CD4-positive, alpha-beta T cell treated with Interleukin-6 at 100 ng/mL for 8 hours (primary cell): ENCODE measurements at places on chromosomes 16 and 17.

- DNase-seq = no peak
Observed at GRCh38 chr16:14658063-14658462, 25.3 kb downstream of the BFAR start.

DNA sequence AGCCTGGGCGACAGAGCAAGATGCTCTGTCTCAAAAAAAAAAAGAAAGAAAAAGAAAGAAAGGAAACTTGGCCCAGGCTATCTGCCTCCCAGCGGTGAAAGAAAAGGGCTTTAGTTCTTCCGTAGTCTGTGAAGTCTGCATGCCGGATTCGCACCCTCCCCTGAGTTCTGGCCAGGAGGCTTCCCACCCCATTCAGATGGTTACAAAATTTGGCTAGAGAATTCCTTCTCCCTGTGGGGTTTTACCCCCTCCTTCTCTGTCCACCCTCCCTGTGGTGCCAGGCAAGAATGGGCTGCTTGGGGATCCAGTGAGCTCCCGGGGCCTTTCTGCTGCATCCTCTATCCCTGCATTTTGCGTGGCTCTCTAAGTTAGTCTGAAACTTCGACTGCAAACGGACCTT lies 37.8 kb downstream of the PAFAH1B1 start:
- DNase-seq = no peak

DNA sequence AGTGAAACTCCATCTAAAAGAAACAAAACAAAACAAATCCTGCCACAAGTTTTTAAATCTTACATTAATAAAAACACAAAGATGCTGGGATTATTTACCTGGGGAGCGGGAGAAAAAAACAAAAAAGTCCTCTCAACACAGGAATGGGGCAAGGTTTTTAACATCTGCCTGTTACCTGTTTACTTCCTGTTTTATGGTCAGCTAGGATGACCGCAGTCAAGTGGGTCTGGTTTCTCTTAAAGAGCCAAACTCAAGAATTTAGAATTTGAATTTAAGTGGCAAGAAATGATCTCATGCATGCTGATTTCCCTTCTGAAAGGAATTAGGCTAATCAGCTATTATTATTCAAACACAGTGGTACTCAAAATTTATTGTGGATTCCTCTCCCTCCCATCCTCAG lies 39.7 kb upstream of the TBC1D3K start:
- DNase-seq = no peak

- no peak for DNase-seq
Observed at GRCh38 chr16:57884655-57885133, 82.4 kb upstream of the KIFC3 start.

GRCh38 chr16:4103745-4104144 lies 12.5 kb downstream of the ADCY9 start:
- DNase-seq = no peak

- no peak for DNase-seq
Observed at GRCh38 chr17:72400488-72400827, 279.6 kb downstream of the SOX9 start.

GRCh38 chr17:81310949-81311550 lies 15.9 kb upstream of the SLC38A10 start:
- DNase-seq = no peak

DNA sequence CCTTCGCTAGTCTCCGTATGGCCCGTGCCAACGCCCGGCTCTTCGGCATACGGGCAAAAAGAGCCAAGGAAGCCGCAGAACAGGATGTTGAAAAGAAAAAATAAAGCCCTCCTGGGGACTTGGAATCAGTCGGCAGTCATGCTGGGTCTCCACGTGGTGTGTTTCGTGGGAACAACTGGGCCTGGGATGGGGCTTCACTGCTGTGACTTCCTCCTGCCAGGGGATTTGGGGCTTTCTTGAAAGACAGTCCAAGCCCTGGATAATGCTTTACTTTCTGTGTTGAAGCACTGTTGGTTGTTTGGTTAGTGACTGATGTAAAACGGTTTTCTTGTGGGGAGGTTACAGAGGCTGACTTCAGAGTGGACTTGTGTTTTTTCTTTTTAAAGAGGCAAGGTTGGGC lies 2.5 kb downstream of the RPL13 start:
- no peak for DNase-seq

DNA sequence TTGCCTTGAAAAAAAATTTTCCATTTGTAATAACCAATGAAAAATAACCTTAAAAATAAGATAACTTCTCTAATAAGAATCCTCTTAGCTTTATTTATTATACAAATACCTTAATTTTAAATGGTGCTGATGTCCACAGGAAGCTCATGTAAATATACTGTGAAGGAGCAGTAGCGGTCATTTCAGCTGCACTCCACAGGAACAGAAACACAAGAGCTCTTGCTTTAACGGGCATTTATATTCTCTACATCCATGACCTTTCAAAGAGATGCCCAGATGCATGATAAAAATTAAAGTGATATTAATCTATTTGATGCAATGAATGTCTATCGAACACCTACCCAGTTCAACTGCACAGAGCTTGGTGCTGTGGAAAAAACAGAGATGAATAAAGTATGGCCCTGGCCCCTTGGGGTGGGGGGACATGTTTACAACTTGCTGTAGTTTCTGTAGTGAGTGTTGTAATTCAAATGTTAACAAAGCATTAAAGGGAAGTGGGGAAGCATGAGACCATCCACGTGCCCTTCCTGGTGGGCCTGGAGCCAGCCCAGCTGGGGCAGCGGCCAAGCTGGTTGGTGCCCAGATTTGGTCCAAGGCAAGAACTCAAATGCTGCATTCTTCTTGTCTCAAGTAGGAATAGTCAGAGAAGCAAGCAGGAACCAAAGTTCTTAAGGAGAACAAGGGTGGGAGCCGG lies 47.9 kb downstream of the IQCK start:
- DNase-seq = no peak

- DNase-seq = no peak
Observed at GRCh38 chr16:48517493-48517892, 92.5 kb downstream of the N4BP1 start.

DNA sequence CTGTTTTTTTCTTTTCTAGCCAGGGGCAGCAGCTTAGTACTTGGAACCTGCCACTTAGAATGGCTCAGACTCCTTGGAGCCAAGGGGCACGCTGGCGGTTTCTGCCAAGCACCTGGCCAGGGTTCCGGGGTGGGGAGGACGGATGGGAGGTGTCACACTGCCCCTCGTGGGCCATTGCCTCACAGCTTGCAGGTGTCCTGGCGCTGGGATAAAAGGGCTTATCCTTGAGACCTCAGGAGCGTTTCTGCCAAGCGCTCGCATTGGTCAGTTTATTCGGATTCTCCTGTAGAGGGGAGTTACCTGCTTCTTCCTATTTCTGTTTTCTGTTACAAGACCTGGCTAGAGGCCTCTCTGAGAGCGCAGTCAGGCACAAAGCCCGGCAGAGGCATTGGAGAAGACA lies 234.6 kb downstream of the MSI2 start:
- no peak for DNase-seq

DNA sequence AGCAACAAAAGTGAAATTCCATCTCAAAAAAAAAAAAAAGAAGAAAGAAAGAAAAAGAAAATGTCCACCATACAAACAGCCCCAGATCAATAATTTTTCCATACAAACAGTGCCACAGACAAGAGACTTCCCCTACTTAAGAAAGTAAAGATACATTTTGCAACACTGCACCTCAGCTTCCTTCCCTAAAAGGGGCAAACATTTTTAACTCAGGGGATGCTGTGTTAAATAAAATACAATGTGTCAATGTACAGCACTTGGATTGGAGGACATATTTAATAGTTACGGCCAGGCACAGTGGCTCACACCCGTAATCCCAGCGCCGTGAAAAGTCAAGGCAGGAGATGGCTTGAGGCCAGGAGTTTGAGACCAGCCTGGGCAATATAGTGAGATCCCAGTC lies 22.3 kb downstream of the MYH11 start:
- DNase-seq = no peak

DNA sequence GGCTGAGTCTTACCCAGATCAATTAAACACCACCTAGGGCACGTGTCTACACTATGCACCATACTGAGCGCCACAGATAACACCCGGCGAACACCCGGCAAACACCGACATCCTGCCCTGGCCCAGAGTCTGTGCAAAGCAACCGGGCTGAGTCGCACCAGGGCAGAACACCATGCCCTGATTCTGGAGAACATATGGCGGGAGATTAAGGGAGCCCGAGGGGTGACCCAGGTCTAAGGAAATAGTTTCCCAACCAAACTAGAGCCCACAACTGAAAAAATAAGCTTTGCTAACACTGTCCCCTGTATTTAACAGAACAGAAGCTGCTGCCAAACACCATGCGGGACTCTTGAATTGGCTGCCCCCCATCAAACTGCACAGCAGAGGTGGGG lies 22.1 kb downstream of the MYO18A start:
- no peak for DNase-seq

- DNase-seq = no peak
Observed at GRCh38 chr17:64778240-64779097, 116.4 kb upstream of the SMURF2 start.

GRCh38 chr16:64977206-64977920 lies 144.5 kb downstream of the CDH11 start:
- DNase-seq = no peak

DNA sequence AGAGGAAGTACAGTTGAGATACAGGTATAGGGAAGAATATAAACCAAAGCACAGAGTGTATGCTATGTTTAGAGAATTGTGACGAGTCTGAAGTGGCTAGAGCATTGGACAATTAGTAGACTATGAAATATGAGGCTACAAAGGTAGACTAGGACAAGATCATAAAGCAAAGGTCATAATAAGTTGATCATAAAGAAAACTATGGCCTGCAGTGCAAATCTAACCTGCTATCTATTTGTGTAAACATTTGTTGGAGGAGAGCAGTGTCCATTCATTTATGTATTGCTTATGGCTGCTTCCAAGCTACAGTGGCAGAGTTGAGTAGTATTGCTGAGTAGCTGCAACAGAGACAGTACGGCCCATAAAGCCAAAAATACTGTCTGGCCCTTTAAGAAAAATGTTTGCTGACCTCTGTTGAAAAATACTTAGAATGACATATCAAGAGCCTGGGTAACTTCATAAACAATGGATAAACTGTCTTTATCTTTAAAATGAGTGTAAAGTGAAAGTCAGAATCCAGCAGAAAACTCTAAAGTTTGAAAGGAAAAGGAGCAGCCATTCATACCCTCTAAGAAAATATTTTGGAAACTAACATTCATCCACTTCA lies 14.5 kb upstream of the OR1E2 start:
- DNase-seq = no peak

GRCh38 chr16:72443809-72444208 lies 271.9 kb upstream of the PMFBP1 start:
- no peak for DNase-seq

GRCh38 chr17:82943751-82944150 lies 103.9 kb upstream of the ZNF750 start:
- DNase-seq = no peak

- DNase-seq = no peak
Observed at GRCh38 chr16:17334096-17334495, 136.7 kb downstream of the XYLT1 start.

- DNase-seq = no peak
Observed at GRCh38 chr16:87384162-87384874, 742 bp upstream of the FBXO31 start.

GRCh38 chr17:9907883-9908648 lies 3.0 kb upstream of the RCVRN start:
- no peak for DNase-seq

DNA sequence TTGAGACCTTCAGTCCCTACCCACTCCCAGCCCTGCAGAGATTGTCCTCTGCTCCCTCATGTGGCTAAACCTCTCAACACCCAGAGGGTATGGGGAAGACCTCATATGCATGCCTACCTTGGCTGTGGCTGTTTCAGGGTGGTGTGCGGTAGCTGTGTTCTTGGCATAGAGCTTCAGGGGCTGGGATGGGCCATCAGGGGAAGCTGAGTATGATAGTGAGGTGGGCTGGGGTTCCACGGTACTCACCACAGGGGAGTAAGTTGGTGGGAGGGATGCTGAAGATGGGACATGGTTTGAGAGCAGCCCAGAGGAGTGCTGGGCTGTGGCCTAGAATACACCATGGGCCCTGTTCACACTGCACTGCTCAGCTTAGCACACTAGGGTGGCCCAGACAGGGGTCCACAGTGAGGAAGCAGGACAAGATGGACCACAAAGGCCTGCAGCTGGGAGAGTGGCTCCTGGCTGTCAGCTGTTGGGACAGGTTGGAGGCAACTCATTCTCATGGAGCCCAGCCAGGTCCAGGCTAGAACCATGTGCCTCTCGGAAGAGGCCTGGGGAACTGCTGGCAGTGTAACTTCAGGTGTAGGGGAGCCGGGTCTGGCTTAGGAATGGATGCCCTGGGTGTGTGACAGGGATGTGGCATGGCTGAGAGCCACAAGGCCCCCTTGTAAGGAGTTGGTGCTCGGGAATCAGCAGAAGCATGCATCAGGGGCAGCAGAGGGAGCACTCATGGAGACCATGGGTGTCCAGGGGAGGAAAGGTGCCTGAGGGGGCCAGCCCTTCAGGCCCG lies 3.1 kb downstream of the MFAP4 start:
- no peak for DNase-seq

DNA sequence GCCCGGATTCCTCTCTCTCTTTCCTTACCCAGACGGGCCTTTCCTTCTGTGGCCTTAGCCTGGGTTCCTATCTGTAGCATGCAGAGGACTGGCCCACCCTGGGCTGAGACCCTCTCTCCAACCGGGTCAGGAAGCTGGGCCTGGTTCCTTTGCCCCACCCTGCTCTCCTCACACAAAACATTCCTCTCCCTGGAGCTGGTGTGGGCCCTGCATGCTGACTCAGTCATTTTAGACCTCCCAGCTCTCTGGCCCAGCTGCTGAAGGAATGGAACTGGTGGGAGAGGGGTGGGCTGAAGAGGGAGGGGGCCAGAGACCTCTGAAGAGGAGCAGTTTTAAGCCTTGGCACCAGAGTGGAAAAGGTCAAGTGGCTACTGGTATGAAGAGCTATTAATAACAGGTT lies 957 bp downstream of the MYL4 start:
- DNase-seq = no peak

DNA sequence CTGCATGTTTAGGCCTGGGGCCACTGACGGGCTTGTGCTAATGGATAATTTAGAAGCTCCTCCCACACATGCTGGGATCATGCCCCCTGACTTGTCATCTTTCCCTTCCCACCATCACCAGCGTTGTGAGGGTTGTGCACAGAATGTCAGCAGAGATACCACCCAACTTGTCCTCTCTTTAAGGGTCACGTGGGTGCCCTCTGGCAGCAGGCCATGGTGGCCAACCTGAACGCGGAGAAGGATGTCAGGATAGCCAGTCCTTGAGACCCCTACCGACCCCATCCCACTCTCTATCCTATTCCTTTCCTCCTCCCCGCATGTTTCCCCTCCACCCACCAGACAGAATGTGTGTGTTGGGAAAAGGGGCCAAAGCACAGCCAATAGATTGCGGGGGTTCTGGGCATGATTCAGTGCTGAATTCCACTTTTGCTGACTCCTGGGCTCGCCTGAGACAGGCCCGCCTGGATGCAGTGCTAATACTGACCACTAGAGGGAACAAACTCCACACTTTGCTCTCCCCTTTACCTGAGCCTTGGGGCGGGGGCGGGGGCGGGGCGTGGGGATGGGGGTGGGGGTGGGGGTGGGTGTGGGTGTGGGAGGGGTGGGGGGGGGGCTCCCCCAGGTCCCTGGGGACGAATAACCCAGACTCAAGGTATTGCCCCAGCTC lies at the start of gene GH2:
Gene GH2, minus strand, starts transcription at position 10 of the 667 bp plus-strand sequence. CDS start 143 bp downstream, outside the sequence.
- peak; percentile 45 for DNase-seq

- DNase-seq = no peak
Observed at GRCh38 chr17:38911081-38911730, 14.2 kb upstream of the LASP1NB start.
